ENCODE measurements at places on chromosomes 11 and 22.

DNA sequence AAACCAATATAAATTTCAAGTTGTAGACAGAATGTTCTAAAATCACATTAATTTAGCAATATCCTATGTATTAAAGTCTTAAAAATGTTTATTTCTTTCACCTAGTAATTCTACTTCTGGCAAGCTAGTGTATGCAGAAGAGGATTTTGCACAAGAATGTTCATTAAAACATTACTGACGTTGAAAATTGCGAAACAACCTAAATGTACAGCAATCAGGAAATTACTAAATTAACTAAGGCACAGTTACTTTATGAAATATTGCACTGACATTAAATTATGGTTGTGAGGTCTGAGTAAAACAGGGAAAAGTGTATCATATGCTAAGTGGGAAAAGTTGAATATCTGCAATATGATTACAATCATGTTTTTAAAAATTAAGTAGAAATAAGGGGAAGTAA is 4.1 kb downstream of the SLC36A4 start:
- DNase-seq: no peak

- DNase-seq: no peak
Measured at GRCh38 chr11:132334769-132335280, 964.4 kb downstream of the NTM start.

- no peak for DNase-seq
Measured at GRCh38 chr11:122690384-122690783, 34.9 kb downstream of the UBASH3B start.

GRCh38 chr11:134646561-134646960 is 234.5 kb upstream of the B3GAT1 start:
- DNase-seq: no peak

GRCh38 chr11:61574611-61575010 is 6.3 kb downstream of the SYT7 start:
- DNase-seq: no peak

GRCh38 chr22:22955866-22956535 is 68.4 kb downstream of the IGLL5 start:
- no peak for DNase-seq

DNA sequence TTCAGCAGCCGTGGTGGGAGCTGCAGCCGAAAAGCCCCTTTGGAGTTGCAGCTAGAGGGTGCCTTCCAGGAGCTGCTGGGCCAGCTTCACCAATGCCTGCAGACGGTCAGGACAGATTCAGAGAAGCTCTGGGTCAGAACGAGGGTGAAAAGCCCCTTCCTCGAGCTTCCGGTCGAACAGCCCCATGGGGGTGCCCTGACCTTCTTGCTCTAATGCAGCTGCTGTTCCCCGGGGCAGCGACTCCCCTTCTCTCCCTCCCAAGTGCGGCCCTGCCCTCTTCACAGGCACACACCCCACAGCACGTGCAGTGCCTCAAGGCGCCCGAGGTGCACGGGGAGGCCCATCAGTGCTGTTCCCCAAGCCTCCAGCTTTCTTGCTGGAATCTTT is 9.6 kb upstream of the IFITM3 start:
- no peak for DNase-seq

DNA sequence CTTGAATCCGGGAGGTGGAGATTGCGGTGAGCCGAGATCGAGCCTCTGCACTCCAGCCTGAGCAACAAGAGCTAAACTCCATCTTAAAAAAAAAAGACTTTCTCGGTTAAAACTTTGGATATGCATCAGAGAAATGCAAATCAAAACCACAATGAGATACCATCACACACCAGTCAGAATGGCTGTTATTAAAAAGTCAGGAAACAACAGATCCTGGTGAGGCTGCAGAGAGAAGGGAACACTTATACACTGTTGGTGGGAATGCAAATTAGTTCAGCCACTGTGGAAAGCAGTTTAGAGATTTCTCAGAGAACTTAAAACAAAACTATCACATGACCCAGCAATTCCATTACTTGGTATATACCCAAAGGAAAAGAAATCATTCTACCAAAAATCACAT is 619.4 kb upstream of the KIRREL3 start:
- DNase-seq: no peak

DNA sequence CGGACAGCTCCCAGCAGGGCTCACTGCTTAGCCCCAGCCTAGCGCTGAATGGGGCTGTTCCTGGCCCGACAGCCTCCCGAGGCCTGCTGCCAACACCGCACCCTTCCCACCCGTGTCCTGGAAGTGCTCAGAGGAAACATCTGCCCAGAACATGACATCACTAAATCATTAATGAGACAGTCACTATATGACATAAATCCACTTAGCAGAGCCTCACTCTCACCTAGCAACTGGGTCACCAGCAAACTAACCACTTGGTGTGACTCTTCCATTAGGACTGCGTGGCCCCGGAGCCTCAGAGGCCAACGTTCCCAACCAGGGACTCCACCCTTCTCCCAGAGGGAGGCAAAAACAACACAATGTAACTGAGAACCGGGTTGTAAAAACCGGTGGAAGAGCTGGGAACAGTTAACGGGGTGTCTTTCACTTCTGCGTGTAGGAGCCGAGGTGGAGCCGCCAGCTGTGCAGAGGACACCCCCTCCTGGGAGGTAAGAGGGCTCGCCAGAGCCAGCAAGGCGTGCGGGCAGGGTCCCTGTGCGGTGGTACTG is 21.4 kb upstream of the PACSIN2 start:
- DNase-seq: peak; percentile 72

DNA sequence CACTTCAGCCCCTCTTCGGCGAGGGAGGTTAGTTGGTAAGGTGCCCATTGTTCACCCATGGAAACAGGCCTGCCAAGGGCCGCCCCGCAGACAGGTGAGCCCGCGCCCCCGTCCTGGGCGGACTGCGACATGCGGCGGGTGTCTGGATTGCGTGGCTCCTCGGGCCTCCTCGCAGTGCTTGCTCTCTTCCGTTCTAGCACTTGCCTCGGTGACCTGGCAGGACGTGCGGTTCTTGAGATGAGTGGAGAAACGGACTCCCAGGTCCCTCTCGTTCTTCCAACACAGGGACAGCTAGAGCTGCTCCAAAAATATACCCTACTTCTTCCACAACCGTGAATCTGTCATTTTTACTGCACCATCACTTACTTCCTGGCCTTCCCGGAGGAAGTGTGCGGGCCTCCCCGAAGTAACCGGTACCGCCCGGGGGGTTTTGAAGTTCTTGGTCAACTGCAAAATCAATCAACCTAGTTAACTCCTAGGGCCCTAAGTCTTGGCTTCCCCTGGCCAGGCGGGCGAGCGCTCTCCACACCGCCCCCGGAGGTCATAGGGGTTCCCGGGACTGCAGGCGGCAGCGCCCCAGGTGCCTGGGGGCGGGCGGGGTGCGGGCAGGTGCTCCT is 745 bp upstream of the ZBTB44 start:
- DNase-seq: no peak

- DNase-seq: no peak
Measured at GRCh38 chr22:50091092-50091768, 1.4 kb downstream of the MOV10L1 start.

DNA sequence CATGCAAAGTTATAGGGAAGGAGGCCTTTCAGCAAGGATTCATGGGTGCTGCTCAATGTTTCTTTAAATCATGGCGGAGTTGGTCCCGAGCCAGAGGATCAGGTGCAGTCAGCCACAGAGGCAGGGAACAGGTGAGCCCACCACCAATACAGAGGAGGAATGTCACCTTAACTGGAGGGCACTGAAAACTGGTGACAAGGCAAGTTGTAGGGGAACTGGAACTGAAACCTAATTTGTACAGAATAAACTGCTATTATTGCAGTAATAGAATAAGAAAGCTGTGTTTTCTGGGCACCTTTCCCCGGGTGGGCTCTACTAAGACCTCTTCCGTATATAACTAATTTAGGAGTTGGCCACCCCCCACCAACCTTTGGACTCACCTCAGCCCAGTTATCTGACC is 296.0 kb upstream of the NARS2 start:
- DNase-seq: no peak

DNA sequence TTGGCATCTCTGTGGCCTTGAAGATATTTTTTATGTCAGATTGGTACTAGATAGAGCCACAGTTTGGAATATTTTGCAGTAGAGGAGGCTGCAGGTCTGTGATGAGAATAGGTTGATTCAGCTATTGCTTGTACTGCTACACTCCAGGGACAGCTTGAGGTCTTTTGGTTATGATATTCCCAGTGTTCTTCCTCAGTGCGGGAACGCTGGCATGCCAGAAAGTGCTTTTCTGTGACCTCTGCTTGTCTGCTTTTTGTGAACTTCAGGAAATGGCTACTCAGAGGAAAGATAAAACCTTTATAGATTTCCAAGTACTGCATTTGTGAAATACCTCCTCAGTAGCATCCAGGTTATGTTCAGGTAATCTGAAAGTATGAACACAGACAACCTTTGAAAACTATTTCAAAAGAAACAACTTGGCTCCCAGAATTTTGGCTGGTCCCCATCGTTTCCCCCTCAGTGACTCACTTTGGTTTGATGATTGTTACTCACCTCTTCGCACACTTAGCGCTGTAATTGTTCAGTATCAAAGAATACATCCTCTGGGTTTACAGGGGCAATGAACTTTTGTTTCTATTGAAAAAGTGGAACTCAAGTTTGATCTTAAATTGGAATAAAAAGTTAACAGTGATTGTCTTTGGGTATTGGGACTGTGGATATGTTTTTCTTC is 191.4 kb downstream of the HIPK3 start:
- no peak for DNase-seq

- peak; percentile 81 for DNase-seq
Measured at GRCh38 chr11:128814856-128815705, 52.0 kb downstream of the KCNJ1 start.

- DNase-seq: no peak
Measured at GRCh38 chr11:70546191-70546940, 148.0 kb downstream of the CTTN start.

GRCh38 chr11:4544891-4545290 is at the start of gene OR52M1:
Gene OR52M1 (plus strand): TSS chr11:4545191. CDS start chr11:4545191, 0 bp downstream.
- no peak for DNase-seq

DNA sequence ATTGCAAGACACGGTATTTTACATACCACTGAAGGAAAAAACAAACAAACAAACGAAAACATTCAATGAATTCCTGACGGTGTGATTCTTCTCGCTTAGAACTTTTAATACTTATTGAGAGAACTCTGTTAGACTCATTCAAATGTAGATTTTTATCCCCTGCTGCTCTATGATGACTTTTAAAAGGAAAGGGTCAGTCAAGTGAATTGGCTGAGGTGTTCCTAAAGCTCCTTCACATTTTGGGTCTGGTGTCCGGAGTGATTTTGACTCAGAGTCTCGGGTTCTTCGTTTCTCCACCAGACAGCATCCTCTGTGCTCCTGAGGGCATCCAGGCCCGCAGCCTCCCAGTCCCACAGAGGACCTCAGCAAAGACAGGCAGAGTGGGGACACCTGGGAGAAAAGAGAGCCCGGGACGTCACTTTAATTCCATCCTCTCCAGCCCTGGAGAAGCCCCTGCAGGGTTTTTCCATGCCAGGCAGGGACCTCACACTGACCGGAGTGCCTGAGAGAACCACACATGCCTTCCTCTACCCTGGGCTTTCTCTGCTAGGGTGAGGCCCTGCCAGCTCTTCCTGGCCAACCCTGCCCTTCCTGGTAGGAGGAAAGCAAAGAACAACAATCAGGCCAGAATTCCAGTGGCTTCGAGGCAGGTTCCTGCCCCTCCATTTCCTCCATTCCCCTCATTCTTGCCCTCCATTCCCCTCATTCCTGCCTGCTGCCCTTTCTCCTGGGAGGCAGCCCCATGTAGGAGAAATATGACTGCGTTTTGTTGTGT is 1.4 kb upstream of the CSF2RB start:
- no peak for DNase-seq

DNA sequence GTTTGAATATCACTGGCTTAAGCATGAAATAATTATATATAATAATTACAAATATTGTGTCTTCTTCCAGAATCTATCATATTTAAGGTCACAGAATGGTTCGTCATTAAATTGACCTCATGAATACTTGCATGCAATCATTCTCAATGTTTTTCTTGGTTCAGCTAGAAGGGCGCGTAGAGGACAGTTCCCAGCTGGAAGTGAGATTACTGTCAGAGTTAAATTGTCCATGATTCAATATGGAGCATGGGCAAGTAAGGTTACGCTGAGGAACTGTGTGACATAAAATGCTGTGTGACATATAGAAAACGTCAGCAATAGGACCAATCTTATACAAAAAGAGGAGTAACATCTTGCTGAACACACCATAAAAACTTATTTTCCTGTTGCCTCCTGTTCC is 2423.5 kb upstream of the RAG2 start:
- DNase-seq: no peak

DNA sequence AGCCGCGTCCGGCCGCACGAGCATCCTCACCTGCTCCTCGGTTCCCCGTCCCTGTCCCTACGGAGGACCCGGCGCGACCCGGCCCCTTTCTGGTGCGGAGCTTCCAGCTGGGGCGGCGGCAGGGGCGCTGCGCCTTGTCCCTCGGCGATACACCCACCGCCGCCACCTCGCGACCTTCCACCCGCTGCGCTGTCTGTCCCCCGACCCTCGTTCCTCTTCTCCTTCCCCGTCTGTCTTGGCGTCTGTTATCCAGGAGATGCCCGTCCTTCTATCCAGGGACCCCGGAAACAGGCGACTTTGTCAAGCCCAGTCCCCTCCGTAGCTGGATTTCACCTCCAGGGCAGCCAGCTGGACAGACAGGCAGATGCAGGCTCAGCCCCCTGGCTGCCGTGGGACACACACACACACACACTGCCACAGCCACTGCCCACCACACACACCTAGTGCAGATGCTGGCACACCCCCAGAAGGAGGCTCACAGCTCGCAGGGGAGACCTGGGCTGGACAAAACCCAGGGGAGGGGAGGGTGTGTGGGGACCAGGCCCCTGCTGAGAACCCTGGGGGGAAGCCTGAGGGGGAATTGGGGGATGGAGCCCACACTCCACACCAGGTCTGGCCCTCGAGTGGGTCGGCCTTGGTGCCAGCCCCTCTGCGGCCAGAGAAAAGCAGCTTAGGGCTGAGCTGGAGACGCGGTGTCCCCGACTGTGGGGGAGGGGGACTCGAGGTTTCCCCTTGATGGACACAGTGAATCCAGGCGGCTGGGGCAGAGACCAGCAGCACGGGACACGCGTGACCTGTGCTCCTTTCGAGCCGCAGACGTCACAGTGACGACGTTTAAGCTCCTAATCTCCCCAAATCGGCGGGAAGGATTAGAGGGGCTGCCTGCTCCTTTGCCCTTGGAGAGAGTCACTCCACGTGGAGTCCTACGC is 788 bp downstream of the DRD4 start:
- DNase-seq: no peak

DNA sequence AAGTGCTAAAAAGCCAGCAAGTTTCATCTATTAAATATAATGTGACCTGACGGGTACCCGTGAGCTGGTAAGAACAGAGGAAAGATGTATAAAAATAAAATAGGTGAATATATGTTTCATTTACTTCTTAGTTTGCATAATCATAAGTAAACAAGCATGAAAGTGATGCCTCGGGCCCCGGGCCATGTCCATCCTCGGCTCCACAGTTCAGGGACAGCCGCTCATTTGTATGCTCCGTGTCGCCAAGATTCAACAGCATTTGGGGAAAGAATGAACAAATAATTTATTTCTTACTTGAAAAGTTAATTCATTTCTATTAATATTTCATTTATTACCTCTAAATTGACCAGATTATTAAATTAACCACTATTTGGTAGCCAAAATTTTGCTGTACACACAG is 251.8 kb downstream of the NTM start:
- DNase-seq: no peak

- DNase-seq: no peak
Measured at GRCh38 chr11:17508306-17508705, 31.7 kb upstream of the ABCC8 start.
